GM19239 (cell line): ENCODE measurements at places on chromosomes 4 and X.

- DNase-seq, result no peak
Observed at GRCh38 chr4:112173593-112174558, 28.6 kb downstream of the FAM241A start.

DNA sequence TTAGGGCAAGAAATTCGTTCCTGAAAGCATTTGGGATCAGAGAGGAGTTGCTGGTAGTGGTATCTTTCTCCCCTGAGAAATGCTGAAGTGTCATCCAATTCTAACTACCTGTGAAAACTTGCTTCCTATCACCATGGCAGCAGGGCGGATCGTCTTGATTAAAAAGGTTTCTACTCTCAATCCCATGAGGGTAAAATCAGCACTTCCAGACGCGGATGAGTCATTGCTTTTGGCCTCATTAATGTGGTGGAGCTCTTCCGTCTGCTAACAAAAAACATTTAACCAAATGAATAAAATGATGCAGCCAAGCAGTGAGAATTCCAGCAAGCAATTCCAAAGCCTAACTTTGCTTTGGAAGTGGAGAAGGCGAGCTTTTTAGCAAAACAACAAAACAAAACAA lies 325.6 kb downstream of the CAMK2D start:
- DNase-seq, result no peak

GRCh38 chrX:10545882-10546281 lies 74.5 kb downstream of the MID1 start:
- DNase-seq, result no peak

DNA sequence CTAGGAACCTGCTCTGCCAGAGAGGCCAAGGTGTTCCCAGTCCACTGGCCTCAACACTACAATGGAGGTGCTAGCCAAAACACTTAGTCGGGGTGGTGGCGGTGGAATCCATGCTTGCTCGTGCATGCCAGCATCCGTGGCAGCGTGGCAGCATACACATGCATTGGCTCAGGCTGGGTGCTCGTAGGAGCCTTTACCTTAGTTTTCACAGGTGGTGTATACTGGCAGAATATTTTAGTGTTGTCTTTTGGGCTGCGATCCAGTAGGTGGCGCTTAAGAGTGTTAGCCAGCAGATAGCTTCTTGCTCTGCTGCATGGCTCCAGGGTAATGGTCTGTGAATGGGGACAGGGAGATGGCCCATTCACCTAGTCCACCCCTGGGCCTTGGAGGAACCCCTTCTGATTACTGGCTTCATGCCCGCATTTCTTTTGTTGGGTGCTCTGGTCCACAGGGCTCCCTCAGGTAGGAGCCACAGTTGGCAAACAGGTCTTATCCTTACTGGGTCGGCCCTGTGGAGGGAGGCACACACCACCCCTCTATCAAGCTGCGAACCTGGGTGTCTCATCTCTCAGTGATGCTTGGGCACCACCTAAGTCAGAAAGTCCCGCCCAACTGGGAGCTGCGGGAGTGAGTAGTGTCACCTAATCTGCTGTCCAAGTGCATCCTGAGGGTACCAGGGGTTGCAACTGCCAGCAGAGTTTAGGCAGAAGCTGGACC lies 40.0 kb downstream of the RIPPLY1 start:
- no peak for DNase-seq

DNA sequence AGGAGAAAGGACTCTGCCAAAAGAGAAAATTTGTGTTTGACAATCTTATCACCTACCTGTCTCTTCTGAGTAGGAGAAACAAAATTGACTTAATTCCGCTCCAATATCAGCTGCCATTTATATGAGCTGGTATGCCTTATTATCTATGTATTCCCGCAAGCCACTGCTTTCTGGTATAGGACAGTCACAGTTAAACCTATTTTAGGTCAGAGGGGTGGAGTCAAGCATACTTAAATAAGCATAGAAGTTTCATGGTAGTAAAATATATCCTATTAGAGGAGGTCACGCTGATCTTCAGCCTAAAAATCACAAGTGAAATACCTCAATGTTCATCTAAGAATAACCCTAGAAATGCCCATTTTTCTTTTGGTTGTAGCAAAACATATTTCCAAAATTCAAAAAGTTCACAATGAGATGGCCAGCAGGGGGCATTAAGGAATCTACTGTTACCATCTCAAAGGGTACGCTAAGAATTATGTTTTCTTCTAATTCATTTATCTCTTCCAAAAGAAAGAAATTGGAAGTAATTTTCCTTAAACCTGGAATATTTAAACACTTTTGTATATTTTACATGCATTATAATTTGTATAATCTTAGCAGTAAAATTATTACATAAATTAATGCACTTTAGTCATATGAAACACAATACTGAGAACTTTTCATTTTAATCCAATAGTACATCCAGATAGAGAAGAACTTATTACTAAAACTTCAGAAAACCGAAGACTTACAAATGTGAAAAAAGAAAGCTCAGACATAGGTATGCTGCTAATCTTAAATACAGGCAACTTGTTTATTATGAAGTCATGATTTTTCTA lies 10.5 kb downstream of the PPAT start:
- DNase-seq, result no peak

DNA sequence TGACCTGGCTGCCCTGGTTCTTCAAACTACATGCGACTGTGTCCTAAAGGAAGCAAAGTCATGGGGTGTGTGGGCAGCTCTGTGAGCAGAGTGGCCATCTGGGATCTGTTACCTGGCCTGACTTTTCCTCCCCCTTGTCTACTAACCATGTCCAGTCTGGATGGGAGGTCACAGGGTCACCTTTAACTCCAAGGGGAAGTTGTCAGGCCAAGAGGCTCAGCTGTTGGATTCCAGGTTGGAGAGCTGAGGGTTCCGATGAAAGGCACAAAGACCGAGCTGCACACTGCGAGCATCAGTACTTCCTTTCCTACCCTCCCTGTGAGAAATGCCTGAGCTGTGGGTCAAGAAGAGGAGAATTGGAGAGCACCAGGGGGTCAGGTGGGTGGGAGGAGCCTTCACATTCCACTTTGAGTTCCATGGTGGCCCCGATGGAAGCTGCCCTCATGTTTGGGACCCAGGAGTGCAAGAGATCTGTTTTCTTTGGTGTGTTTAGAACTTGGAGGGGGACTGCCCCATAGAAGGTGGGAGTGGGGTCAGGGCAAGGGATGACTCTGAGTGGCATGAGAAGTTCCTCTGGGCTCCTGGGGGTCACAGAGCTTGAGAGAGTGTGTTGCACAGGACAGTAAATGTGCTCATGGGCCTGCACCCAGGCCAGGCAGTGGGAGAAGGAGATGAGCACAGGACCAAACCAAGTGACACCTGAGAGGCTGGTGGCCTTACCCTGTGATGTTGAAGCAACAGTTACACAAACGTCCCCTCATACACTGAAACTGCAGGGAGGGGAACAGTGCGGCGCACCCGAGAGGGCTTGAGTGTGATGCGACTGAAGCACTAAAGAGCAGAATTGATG lies 36.2 kb downstream of the RGS12 start:
- no peak for DNase-seq

DNA sequence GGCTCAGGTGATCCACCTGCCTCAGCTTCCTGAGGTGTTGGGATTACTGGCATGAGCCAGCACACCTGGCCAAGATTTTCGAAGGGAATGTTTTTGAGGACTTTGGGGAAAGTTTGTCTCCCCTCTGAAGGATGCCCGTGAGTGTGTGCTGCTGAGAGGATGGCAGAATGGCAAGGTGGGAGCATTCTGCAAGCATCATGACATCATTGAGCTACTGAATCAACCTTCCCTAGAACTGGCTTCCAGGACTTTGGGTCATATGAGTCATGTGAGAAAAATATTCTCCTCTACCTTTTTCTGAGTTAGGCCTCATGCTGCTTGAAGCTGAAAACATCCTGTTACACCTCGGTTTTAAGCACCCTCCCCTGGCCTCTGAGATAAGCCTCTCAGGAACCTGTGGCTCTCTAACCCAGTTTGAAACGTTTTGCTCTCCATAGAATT lies 31.0 kb downstream of the TMEM131L start:
- no peak for DNase-seq

DNA sequence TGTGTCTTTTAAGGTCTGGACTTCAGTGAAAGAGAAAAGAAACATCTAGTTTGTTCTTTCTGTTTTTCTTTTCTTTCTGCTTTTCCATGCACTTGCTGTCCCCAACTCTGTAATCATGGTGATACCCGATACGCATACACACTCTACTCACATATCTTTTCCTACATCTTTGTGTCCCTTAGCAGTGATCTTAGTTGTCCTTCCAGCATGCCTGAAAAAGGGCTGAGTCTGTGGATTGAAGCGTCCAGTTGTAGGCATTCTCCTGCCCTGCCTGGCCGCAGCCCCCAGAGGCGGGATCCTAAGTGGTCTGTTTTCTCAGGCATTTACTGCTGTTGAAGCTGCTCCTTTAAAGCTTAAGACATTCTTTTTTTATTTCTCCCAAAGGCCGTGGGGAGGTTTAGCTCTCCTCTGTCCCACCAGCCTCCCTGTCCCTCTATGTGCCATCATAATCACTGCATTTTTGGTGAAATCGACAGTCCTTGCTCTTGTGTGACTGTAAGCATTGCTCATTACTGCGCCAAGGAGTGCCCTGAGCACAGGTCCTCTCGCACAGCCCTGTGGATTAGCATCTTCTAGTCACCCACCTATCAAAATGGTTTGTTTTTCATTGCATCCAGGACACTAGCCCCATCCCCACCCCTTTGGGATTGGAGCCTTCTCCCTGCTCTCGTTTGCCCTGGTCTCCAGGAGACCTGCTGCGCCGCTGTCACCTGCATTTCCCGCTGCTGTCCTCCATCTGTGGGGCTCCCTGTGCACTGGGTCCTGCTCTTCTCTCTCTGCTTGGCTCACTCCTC lies 4.4 kb downstream of the RGS12 start:
- no peak for DNase-seq

DNA sequence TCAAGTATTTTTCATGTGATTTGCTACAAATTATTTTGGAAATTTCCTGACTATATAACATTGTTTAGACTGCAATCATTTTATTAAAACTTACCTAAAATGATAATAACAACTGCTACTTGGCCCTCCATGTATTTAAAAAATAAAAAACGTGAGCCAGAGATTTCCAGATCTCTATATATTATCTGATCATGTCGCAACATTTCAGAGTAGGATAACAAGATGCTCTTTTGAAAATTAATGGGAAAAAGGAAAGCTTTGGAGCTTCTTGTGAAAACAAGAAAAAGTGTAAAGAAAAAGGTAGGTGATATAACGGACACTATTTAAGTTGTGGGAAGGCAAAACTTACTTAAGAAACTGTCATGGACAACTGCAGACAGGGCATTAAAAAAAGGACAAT lies 14.9 kb upstream of the MAB21L2 start:
- no peak for DNase-seq

- no peak for DNase-seq
Observed at GRCh38 chr4:168131196-168131595, 38.9 kb downstream of the ANXA10 start.

GRCh38 chrX:129792586-129793291 lies 13.0 kb downstream of the SASH3 start:
- DNase-seq, result no peak

GRCh38 chr4:150862829-150863228 lies 152.3 kb downstream of the LRBA start:
- DNase-seq, result no peak

DNA sequence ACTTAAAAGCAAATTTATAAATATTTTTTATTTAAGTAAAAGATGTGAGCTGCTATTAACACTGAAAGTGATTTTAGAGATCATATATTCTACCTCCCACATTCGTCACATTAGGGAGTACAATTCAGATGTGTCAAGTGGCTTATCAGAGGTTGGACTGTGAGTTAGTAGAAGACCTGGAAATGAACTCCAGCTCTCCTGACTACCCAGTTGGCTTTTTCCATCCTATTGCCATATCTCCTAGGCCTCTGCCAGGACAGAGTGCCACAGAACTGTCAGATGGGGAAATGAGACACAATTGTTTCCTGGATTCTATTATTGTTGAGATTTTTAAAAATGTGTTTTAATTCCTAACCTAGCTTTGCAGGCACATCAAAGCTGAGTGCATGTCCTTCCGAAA lies 634.1 kb upstream of the MAGEB2 start:
- DNase-seq, result no peak

GRCh38 chr4:179631321-179631720 lies 2189.1 kb upstream of the AGA start:
- no peak for DNase-seq
